ENCODE measurements at places on chromosomes 13 and 19.
A peak's percentile ranks its signal among the peaks of the same experiment; 100 is the strongest.

GRCh38 chr13:114046431-114046975 lies 72.6 kb upstream of the C13orf46 start:
- DNase-seq: no peak

- no peak for DNase-seq
Measured at GRCh38 chr13:49029570-49029969, 53.9 kb downstream of the FNDC3A start.

GRCh38 chr13:78491978-78492377 lies 111.4 kb downstream of the POU4F1 start:
- DNase-seq: no peak

DNA sequence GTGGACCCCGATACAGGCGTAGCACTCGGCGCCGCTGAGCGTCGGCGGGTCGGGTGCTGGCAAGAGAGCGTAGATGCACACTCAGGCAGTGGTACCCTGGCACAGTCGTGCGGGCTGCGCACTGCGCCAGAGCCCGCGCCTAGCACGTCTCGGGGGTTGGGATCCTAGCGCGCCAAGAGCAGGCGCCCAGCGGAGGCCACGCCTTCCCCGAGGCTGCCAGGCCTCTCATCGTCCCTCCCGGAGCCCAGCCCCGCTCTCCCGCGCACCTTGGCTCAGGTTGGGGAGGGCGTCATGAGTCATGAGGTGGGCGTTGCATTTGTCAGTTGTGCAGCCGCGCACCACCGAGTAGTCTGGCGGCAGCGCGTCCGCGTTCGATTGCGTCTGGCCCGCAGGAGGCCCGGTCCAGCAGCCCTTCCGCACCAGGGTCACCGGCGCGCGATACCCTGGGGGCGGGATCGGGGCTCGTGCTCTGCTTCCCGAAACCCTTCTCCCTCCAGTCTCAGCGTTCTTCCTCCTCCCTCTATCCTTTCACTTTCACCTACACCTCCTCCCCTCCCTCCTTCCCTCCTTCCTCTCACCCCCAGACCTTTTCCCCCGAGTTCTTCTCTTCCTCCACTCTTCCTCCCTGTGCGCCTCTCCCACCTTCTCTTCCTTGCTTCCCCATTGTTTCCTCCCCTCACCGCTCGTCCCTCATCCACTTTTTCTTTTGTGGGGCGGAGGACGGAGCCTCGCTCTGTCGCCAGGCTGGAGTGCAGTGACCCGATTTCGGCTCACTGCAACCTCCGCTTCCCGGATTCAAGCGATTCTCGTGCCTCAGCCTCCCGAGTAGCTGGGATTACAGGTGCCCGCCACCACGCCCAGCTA lies 3.5 kb downstream of the LYPD5 start:
- no peak for DNase-seq

GRCh38 chr19:7883105-7883504 lies 5.2 kb upstream of the LRRC8E start:
- DNase-seq: no peak

GRCh38 chr13:105660561-105660960 lies 874.9 kb downstream of the EFNB2 start:
- DNase-seq: no peak

- DNase-seq: no peak
Measured at GRCh38 chr13:99811067-99811700, 160.4 kb downstream of the ZIC5 start.

- peak; percentile 83 for DNase-seq
Measured at GRCh38 chr19:12676384-12676792, 5.3 kb downstream of the DHPS start.

DNA sequence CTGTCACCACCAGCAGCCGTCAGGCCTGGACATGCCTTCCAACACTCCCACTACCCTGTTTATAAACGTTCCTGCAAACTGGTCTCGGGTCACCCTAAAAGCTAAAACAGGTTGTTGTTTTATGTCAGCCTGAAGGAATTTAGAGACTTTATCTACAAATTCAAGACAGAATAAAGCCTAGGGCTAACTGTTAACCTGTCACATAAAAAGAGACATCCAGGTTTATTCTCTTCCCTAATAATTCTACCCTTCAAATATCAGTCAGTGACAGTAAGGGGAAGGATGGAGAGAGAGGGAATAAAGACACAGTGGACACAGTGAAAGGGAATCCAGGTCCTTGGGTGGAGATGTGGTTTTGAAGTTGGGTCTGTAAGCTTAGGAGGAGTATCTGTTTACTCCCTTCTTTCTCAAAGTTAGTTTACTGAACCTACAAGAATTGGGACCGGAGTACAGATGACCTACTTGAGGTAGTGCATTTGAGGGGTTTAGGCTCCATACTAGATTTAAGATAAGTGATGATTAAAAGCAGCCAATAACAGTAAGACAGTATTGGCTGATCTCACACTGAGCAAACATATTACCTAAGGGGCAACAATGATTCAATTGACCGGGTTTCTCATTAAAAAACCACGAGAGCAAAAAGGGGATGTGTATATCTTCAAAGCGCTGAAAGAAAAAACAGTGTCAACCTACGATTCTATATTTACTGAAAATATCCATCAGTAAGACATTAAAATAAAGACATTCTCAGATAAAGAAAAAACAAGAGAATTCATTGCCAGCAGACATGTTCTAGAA lies 142.7 kb downstream of the USP12 start:
- no peak for DNase-seq

DNA sequence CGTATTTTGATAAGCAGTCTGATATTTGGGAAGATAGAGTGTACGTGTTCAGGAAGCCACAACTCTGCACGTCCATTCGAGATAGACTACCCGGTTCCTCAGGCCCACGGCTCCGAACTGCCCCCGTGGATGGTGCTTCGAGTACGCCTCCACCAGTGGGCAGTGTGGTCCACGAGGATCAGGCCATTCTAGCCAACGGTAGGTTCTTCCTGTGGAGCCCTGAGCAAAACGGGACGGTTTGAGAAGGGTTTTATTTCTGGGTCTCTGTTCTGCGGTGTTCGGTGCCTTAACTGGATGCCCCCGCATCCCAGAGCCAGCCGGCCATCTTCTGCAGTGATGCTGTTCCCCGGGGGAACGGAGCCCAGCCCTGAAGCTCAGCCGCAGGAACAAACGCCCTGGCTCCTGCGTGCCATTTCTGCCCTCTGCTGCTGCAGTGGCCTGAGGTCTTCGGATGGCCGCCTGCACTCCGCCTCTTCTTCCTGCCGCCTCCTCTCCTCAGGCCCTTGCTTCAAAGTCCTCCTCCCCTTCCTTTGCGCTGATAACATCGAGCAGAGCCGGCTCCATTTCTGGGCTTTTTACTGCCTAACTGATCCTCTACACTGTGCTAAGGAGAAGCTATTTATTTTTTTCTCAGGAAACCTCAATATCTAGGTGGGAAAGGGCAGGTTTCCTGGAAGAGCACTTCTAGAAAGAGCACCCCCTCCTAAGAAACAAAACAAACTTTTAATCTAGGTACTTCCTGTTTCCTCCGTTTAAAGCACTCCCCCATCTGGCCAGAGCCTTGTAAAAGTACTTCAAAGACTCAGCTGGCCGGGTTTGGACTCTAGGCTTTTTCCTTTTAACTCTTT lies 36.2 kb upstream of the SLC46A3 start:
- peak; percentile 44 for DNase-seq

DNA sequence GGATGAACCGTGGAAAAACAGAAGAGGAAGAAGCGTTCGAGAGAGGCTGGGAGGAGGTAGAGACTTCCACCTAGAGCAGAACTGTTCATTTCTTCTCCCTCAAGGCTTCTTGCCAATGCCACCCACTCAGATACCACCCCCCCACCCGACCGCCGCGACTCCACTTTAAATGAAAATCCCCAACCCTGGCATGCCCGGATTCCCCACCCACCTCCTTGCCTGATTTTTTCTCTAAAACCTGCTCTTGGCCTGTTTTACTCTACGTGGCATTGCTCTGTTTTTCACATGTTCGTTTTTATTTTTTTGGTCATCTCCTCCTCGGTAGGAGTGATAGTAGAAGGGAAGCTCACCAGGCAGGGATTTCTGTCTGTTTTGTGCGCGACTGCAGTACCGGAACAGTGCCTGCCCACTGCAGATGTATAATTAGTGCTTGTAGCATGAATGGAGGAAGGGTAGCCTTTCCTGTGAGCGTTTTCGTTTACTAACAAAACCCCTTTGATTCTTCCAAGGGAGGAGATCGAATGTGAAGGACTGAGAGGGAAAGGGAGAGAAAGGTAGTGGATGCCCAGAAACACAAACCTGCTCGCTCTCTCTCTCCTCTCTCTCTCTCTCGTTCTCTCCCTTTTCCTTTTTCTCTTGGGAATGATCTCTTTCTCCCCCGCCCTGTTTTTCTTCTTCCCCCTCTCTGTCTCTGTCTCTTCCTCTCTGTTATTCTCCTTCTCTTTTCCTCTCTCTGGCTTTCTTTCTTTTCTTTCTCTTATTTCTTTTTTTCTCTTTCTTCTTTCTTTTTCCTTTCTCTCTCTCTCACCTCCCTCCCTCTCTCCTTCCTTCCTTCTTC lies 2.2 kb downstream of the CD70 start:
- peak; percentile 81 for DNase-seq

DNA sequence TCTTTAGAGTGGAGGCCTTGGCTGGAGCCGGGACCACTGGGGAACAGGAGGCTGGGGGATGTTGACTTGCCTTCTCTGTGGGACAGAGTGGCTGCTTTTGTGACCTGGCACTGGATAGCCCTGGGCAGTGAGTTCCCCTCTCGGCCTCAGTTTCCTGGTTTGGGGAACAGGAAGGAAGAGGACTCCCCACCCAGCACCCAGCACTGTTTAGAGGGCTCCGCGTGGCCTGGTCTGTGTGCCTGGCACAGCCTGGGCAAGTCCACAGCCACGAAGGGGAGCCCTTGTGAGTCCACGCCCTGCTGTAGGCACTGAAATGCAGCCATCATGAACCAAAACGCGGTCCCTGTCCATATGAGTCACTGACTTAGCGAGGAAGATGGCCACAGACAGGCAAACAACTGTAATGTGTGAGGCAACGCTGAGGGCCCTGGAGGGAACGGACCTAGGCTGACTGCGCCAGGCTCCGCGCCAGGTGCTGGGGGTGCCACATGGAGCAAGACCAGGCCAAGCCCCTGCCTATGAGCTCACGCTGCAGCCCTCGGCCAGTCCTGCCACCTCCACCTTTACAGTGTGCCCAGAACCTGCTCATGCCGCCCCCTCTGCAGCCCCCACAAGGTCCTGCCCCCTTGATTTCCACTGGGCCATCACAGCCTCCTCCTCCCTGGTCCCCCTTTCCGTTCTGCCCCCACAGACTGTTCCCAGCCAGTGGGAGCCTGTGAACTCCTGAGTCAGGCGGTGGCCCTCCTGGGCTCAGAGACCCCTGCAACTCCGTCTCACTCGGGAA lies 35.5 kb downstream of the PAK4 start:
- DNase-seq: no peak

GRCh38 chr19:14383661-14384555 lies 2.7 kb downstream of the ADGRE5 start:
- peak; percentile 47 for DNase-seq

DNA sequence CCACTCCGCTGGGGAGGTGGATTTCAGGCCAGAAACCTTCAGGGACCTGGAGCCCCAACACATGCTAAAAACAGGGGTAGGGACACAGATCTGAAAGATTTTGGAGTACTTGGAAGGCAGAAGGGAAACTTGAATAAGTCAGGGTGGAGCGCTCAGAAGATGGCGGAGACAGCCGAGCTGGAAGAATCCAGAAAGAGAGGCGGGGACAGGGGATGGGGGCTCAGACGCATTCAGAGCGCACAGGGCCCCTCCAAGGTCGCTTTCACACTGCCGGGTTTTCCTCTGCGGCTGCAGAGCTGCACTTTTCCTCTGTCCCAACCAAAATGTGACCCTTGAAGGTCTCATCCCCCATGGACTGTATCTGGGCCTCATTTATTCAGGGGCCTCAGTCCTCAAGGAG lies 56.9 kb downstream of the ERICH4 start:
- no peak for DNase-seq

- DNase-seq: no peak
Measured at GRCh38 chr19:42003506-42004294, 9.7 kb upstream of the ATP1A3 start.

DNA sequence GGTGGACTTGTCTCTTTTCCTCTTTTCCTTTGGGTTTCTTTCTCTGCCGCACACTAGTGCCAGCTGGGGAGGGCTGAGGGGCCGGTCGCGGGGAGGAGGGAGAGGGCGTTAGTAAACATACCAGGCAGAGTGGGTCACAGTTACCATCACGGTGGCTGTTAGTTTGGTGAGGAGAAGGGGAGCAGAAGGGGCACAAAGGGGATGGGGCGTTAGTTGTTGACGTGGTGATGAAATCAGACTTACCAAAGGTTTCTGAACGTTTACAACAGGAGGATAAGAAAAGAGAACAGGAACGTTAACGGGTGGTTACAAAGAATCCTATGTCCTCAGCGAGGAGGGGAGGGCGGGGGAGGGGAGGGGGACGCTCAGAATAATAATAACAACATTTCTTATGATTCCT lies 77.9 kb downstream of the PTPRS start:
- DNase-seq: no peak

All from OCI-LY7 (cell line).